Hematopoietic multipotent progenitor cell treated with erythropoietin and hydrocortisone succinate and interleukin-3 and kit ligand, for 4 days (in vitro differentiated cells): ENCODE measurements at places on chromosomes 5 and 9.

- DNase-seq = no peak
These were observed 120.8 kb downstream of the PDE4D start for GRCh38 chr5:59772757-59773156.

DNA sequence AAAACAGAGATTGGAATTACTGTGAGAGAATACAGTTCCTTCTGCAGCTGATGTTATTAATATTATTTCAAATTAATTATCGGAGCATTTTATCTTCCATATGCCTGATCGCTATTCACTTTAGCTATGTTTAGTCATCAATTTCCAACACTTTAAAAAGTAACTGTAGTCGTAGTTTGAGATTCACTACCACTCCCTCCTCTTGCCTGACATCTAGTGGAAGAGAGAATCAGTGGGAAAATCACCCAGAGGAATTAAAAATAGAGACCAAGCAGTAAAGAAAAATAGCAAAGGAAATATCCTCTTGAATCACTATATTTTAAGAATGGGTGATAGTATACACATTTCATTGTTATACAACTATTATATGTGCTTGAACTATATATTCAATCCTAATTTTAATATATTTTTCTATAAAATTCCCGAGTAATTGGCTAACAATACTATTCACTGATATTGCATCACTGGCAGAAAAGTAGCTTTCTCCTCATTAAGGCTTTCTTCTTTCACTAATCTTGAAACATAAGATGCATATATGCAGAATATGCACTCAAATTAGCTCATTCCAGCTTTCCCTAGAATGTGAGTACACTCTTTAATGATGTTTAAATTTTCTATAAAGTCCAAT, 708.7 kb downstream of the CDH9 start:
- DNase-seq = peak; percentile 25

- no peak for DNase-seq
These were observed 177.4 kb downstream of the NTRK2 start for GRCh38 chr9:84846906-84847305.

DNA sequence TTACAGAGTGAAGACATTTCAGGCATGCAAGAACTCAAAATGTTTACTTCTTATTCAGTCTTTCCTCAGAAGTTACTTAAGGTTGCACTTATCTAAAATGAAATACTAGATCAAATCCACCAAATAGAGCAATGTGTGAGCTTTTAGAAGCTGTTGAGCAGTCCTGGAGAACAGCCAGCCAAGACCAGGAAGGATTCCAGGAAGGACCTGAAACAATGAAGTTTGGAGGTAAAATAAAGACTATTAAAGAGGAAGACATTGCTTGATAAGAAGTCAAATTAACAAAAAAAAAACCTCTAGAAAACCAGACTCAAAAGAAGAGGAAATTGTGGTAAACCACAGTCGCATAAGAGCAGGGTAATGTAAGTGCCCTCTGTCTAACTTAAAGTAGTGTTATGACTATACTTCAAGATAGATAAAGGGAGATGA, 156.2 kb upstream of the S1PR3 start:
- peak; percentile 92 for DNase-seq

DNA sequence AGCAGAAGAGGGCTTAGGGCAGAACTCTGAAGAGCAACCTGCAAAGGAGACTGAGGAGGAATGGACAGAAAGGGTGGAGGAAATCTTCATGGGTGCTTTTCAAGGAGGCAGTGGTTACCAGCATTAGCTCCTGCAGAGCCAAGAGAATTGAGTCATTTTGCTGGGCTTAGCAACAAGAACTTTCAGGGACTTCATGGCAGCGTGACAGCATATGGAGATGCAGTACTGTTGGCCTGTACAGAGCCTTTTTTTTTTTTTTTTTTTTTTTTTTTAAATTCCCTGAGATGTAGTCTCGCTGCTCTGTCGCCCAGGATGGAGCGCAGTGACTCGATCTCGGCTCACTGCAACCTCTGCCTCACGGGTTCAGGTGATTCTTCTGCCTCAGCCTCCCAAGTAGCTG, 296.0 kb upstream of the DMRT1 start:
- no peak for DNase-seq

- no peak for DNase-seq
These were observed 89.8 kb downstream of the ZNF354C start for GRCh38 chr5:179150011-179150410.

GRCh38 chr9:34246453-34246852, 67.6 kb downstream of the UBAP1 start:
- DNase-seq = no peak

GRCh38 chr5:138955013-138955660, 80.0 kb upstream of the LRRTM2 start:
- no peak for DNase-seq

DNA sequence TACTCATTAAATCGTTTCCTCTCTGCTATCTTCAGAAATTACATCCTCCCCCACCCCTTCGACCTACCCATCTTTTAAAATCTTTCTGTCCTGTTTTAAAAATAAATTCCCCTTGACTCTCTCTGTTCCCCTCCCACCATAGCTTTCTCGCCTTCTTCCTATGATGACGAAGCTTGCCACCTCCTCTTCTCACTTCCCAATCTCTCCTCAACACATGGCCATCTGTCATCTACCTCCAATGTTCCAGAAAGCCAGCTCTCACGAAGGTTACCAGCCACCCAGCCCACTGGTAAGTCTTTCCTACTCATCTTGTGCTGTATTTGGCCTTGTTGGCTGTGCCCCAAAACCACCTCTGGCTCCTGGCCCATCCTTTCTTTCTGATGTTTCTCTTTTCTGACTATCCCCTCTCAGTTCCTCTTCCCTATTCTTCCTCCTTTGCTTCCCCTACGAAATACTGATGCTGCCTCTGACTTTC, 346.3 kb downstream of the ENC1 start:
- DNase-seq = peak; percentile 66

DNA sequence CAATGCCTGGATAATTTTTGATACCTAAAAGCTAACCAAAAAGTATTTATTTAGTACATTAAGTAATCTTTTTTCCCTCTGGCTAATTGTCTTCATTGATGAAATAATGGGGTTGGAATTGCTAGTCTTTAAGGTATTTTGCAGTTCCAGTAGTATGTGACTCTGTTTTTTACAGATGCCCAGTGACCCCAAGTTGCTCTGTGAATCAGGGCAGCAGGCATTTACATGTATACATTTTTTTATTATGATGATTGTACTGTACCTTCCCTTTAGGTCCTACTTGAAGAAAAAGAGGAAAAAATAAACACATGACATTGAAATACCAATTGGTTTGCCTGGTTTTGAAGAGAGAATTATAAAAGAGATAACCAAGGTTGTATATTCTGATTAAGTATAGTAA, 385.5 kb downstream of the ADGRV1 start:
- DNase-seq = no peak

GRCh38 chr5:106415541-106415940, 1255.2 kb downstream of the EFNA5 start:
- DNase-seq = no peak

DNA sequence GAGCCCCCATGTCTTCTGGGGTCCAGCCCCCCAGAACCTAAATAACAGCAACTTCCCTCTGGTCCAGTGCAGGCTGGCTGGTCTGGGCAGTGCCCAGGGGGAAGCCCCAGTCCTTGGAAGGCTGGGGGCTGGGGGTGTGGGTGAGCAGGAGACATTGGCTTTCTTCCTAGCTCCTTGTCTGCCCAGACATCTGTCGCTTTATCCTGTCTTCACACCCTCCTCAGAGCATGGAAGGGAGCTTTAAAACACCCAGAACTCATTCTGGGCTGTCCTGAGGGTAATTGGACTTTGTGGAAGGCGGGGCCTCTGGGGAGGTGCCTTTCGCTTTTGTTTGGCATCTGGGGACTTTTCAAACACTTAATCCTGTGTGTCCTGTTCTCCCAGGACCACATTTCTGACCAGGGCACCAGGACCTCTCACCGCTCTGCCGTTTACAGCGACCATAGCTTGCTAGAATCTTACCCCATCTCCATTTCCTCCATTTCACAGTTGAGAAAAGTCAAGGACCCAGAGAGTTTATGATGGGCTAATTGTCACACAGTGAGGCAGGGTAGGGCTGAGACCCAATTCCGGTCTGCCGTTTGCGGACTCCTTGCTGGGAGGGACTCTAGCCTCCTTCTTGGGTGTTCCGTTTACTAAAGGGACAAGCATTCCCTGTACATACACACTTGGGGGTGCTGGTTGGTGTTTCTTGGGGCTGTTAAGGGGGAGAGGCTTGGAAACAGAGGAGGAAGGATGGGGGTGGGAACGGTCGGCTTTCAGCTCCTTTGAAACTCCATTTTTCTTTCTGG, 1.1 kb downstream of the GSN start:
- peak; percentile 73 for DNase-seq

GRCh38 chr5:17154211-17154996, 63.0 kb upstream of the BASP1 start:
- DNase-seq = peak; percentile 8

GRCh38 chr5:134085411-134085810, 29.1 kb upstream of the TCF7 start:
- no peak for DNase-seq

GRCh38 chr5:154200221-154200620, 9.7 kb downstream of the GALNT10 start:
- DNase-seq = no peak

GRCh38 chr5:33557605-33558004, 116.8 kb downstream of the TARS1 start:
- no peak for DNase-seq

GRCh38 chr5:56128113-56128512, 105.0 kb downstream of the ANKRD55 start:
- peak; percentile 37 for DNase-seq

DNA sequence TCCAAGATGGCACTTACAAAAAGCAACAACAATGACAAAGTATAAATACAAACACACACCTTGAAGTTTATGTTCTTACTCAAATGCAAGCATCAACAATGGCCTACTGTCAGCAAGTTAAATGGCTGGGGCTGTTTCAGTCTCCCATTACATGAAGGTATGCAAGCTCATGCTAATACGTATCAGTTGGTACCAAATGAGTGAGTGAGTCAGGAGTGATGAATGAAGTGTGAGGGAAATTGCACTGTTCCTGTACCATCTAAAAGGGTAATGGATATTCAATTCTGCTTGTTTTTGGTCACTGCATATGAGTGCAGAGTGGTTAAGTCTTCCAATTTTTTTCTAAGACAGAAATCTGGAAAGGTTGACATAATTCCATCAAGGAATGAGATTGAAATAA, 964.9 kb downstream of the MAT2B start:
- no peak for DNase-seq

DNA sequence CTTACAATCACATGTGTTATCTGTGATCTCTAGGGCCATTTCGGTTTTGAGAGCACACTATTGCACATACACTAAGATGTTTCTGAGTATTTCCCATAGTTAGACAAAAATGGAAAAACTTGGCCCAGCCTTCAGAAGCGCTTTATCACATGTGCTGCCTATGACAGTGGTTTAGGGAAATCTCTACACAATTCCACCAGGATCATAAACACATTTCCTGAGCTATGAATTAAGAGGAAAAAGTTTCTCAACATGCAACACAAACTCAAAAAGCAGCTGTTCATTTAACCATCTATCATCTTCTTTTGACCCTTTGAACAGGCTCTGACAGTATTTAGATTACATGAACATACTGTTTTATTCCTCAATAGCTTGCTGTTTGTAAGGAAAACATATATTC, 15.1 kb downstream of the FGF1 start:
- DNase-seq = no peak

GRCh38 chr5:1723957-1724821, 75.4 kb downstream of the MRPL36 start:
- DNase-seq = no peak

DNA sequence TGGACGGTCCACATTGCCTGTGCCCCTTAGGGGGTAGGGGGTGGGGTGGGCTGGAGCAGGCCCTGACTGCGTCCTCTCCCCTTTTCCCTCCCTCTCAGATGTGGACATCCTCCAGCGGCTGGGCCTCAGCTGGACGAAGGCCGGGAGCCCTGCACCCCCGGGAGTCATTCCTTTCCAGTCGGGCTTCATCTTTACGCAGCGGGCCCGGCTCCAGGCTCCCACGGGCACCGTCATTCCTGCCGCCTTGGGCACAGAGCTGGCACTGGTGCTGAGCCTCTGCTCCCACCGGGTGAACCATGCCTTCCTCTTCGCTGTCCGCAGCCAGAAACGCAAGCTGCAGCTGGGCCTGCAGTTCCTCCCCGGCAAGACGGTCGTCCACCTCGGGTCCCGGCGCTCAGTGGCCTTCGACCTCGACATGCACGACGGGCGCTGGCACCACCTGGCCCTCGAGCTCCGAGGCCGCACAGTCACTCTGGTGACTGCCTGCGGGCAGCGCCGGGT, 12.3 kb downstream of the COL27A1 start:
- no peak for DNase-seq

DNA sequence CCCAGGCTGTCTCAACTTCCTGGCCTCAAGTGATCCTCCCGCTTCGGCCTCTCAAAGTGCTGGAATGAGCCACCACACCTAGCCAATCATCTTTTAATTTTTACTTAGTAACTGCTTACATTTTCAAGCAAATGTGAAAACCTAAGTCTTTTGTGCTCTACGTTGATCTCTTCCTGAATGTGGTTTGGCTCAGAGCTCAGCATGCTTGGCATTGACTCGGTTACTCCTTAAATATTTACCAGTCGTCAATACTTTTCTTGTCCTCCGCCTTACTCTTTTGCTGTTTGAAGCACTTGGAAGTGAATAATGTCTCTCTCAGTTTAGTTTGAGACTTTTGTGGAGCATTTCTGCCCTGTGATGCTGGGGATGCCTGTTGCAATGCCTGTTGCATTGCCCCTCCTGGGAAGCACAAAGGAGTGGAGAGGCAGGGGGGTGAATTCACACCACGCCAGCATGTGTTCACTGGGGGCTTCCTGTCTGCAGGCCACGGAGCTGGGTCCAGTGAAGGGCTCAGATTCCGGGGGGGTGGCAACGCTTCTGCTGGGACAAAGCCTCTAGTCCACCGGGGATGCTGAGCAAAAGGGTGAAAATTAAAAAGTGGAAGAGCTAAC, 13.1 kb upstream of the TENT4A start:
- no peak for DNase-seq

DNA sequence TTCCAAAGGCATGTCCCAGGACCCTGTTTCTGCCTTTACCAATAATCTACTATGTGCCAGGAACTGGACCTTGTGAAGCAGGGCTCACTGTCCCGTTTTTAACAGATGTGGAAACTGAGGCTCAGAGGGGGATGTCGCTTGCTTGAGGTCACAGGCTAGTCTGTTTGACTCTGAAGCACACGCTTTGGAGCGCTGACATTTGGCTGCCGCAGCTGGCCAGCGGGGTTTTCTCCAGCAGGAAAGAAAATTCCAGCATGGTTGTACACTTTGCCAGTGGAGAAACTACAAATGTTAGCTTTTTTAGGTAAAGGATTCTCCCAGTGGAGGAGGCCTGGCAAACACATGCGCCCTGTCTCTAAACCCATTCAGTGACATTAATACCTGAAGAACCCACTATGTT, 50.5 kb downstream of the SH3PXD2B start:
- no peak for DNase-seq

DNA sequence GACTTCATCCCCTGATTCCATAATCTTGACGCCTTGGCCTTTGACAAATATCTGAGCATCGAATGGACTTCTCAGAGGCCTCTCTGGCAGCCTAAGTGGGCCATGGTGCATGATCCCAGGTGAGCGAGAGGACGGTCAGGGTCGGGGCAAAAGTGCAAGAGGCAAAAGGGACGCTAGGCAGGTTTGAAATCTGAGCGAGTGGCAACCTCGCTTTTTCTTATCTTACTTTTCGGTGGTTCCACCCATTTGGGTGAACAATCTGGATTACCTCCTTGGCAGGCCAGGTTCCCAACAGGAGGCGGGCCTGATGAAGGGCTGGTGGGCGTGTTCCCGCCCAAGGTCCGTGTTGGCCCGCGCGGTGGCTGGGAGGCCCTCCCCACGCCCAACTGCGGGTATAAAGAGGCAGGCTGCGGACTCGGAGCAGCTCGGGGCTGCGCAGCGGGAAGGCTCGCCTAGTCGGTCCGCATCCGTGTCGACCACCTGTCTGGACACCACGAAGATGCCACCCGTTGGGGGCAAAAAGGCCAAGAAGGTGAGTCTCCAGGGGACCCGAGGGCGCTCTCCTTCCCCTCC, at the start of gene BHMT:
Gene BHMT, plus strand, starts transcription at position 423 of the 573 bp plus-strand sequence. Its CDS starts 77 bp downstream, at position 500.
- no peak for DNase-seq
